ENCODE measurements at places on chromosomes 1 and 21.
A peak's percentile ranks its signal among the peaks of the same experiment; 100 is the strongest.

DNA sequence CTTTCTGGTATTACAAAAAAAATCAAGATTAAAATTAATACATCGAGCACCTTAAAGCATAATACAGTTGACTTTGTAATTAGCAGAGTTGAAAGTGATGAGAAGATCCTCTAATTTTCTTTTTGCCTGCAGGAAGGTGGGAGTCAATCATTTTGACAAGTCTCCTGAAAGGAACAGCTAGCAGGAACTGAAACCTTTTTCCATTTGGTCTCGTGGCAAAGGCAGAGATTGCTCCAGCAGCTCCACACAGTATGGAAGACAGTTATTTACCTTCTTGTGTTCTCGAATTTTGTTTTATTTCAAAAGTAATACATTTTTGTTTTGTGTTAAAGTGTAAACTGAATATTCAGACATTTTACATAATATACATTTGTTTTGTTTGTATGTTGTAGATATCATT, 7.7 kb downstream of the S100PBP start:
- no peak for DNase-seq

DNA sequence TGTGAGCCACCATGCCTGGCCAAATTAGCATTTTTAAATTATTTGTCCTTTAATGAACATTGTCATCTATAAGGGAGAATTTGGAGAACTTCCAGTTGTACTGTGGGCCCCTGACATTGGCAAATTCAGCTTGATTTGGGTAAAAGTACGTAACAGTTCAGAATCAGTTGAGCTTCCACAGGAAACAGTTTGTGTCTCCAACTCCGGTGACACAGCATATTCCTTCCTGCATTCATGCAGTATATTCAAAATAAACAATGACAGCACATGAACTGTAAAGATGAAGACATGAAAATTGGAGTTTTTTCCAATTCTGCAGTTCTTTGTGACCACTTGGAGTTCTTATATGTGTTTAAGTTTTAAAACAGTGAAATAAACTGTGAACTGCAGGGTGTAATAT, 28.2 kb downstream of the RNF220 start:
- peak; percentile 89 for DNase-seq

DNA sequence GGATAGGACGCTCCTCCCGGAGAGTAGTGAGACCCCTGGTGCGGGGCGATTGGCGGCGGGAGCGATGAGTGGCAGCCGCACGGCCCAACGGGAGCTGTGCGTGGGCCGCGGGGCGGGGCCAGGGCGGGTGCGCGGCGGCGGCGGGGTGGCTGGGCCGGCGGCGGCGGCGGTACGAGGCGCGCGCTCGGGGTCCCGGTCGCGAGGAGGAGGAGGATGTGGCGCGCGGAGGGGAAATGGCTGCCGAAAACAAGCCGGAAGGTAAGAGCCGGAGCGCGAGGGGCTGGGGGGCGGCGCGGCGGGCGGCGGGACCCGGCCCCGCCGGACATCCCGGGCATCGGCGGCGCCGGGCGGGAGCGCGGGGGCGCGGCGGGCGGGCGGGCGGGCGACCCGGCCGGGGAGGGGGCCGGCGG, at the start of gene CAMTA1:
Gene CAMTA1 (plus strand): TSS at position 137 of the 410 bp plus-strand sequence. CDS start 77 bp downstream, at position 214.
- no peak for DNase-seq

GRCh38 chr1:171711643-171712042, 30.2 kb downstream of the VAMP4 start:
- DNase-seq, result no peak

- DNase-seq, result no peak
These were observed 38.4 kb upstream of the KCNQ4 start for GRCh38 chr1:40745176-40745575.

DNA sequence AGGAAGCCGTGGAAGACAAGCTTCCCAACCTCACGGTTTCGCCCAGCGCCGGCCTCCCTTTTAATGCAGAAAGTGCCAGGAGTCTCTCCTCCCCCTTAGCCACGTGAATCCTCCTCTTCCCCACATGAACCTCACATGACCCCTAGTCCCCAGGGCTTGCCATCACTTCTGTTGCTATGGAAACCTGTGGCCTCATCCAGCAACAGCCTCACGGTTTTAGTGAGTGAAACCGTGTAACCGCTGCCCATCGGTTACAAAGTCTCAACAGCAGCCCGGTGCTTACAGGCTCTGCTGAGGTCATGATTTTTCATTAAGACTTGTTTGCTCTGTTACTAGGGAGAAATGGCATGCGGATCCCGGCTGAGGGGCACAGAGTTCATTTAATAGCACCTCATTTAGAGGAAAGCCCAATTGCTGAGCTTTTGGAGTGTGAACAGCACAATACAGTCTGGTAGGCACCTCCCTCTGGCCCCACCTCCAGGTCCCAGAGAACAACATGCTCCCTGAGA, 143.2 kb upstream of the BACE2 start:
- no peak for DNase-seq

DNA sequence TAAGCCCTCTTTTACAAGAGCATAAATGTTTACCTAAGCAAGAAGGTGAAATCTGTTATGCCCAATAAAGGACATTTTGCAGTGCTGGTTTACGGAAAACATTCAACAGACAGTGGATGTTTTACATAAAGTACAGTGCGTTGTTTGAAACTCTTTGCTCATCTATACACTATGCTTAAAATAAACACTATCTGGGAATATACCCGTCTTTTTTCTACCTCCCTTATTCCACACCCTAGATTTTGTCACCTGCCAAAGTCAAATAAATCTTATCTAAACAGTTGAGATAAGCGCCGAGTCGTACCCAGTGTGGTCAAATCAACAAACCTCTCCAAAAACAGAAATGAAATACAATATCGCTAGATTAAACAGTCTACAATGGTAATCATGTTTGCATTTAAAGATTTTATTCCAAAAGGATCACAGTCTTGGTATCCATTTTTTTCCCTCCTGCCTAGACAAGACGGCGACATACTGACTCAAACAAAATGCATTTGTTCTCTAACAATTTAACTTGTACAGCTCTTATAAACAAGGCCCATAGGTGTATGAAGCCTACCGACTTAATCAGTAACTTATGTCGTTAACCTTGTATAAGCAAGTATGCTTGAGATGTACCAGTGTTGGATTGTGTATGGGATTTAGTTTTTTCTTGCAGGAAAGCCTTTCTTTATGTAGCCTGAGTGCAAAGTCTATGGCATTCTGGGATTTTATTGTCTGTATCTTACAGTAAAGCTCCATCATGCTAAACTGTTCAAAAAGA, 189.1 kb downstream of the FMN2 start:
- no peak for DNase-seq

DNA sequence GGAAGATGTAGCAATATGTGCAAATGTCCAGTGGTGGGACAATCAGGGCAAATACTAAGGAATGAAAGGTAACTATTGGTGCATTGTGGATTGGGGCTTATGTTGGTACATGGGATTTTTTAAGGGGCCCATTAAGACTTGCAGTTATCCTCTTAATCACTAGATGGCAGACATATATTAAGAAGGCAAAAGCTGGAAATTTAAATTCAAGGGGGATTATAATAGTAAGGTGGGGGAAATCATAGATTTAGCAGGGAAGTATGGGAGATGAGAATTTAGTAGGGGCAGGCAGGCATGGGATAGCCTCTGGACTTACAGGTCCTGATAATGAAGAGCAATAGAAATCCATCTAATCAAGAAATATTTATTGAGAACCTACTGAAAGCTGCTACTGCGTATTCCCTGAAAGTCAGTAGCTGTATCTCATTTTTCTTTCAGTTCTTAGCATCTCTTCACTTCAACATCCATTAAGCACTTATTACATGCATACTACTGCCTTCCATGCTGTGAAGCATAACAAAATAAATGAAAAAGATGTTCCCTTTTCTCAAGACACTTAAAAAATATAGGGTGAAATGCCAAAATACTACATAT, 251.8 kb downstream of the CRB1 start:
- no peak for DNase-seq

DNA sequence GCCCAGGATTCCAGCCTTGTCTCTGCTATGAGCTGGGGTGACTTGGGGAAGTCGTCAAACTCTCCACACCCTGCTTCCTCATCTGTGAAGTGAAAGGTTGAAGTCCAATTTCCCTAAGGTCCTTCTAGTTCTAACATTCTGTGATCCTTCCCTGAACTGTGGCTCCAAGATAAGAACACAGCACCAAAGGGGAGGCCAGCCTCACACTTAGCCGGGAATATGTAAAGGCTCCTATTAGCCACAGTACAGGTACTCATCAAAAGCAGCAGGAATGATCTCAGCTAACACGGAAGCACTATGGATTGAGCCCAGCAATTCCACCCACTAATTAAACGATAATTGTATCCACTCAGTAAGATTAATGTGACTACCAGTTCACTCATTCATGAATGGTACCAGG, 4.0 kb downstream of the SLC30A10 start:
- DNase-seq, result no peak

GRCh38 chr1:206655471-206655882, 20.1 kb downstream of the DYRK3 start:
- DNase-seq, result no peak

- peak; percentile 47 for DNase-seq
These were observed 11.7 kb downstream of the NR5A2 start for GRCh38 chr1:200038981-200039848.

GRCh38 chr1:3671371-3672180, 19.3 kb downstream of the TP73 start:
- no peak for DNase-seq

DNA sequence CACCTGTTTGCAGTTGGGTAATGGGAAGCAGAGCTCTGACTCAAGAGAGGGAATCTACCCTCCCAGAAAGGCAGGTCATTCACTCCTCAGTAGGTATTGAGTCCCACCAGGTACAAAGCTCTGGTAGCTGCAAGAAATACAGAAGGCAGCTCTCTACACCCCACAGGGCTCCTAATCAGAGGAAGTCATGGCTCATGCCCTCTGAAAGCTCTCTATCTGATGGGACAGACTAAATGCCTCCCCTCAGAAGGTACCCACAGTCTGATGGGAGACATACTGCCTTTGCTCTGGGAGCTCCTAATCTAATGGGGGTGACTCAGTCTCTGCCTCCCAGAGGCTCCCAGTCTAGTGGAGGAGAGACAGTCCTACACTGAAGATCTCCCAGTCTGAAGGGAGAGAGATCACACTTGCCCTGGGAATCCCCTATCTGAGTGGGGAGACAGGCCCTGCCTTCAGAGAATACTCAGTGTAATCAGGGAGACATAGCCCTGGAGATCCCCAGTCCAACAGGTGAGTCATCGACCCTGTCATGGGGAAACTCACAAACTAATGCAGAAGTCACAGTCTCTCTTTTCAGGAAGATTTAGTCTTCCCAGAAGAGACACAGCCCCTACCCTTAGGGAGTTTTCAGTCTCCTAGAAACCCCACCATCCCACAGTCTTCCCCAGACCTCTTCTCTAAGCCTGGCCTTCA, 23.7 kb downstream of the CAMK1G start:
- DNase-seq, result no peak

DNA sequence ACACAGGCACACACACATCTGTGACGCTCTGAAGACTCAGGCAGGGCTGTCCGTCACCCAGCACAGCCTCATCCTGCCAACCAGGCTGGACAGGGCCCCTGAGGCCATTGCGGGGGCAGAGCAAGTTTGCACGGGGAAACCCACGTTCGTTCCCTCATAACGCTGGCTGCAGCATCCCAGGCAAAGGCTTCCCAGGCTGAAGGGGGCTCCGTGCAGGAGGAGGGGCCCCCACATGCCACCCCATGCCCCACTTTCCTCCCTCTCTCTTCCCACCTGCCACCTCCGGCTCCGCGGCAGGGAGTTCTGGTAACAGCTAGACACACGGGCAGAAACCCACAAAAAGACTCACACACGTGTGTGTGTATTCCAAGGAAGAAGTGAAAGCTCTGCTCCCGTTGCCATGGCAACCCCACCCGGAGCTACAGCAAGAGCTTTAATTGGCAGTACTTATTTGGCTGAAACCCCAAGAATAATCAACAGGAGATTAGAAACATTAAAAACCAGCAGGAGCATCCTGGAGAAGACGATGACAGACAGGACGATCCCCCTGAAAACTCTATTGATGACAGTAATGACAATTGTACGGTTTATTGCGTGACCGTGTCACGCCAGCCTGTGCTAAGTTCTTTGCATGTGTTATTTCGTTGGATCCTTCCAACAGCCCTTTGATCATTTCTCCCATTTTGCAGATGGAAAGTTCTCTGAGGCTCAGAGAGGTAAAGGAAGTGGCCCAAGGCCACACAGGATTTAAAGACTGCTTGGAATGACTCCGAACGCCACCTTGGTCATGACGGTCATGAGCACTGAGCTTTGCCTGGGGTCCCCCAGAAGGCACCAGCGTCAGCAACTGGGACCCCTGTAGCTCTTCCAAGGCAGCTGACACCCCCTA, 247.1 kb downstream of the NPHP4 start:
- no peak for DNase-seq

GRCh38 chr1:101026430-101026788, 825 bp upstream of the DPH5 start:
- no peak for DNase-seq

DNA sequence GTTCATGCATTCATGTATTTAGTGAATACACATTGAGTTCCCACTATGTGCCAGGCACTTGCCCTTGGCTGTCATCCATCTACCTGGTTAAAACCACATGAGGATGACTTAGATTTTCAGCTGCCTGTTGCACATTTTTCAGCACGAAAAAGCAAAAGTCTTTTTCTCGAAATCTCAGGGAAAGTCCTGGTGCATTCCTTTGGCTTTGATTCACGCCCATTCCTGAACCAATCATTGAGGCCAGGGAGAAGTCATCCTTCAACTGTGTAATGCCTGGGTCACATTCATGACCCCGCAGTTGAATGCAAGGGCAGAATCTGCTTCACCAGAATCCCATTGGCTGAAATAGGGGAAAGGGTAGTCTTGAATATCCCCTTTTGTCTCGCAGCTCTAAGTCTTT, 84.4 kb downstream of the RNF220 start:
- DNase-seq, result no peak

DNA sequence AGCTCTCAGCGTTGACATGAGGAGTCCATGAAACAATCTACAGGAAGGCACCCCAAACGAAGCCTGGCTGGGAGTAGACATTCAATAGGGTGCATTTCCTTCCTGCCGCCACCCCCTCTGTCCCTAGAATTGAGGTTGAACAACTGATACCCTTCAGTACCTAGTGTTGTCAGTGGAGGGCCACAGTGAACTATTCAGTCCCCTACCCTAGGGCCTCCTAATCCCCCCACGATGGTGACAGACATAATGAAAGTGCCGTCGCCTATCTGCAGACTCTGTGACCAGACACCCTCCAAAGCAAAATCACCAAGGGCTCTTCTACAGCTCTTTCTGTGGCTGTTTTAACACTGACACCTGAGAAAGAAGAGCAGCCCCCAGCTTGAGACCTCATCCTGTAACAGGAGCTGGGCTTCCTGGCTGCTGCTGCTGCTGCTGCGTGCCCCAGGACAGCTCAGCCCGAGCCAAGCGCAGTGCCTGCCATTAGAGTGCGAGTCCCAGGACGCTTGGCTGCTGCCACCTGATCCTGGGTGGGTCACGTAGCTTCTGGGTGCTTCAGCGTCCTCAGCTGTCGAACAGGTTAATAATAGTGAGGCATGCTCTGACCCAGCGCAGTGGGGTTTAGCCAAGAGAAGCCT, 183.0 kb downstream of the ZBTB18 start:
- DNase-seq, result no peak

GRCh38 chr1:3514404-3514803, 59.9 kb downstream of the ARHGEF16 start:
- DNase-seq, result no peak

Measured in hematopoietic multipotent progenitor cell (in vitro differentiated cells).